Stimulated activated CD4-positive, alpha-beta T cell treated with anti-CD3 and anti-CD28 coated beads, Interleukin-12 subunit alpha, Interleukin-12 subunit beta, amount 100 ng/mL, for 24 hours (primary cell): ENCODE measurements at places on chromosomes 2 and 18.

DNA sequence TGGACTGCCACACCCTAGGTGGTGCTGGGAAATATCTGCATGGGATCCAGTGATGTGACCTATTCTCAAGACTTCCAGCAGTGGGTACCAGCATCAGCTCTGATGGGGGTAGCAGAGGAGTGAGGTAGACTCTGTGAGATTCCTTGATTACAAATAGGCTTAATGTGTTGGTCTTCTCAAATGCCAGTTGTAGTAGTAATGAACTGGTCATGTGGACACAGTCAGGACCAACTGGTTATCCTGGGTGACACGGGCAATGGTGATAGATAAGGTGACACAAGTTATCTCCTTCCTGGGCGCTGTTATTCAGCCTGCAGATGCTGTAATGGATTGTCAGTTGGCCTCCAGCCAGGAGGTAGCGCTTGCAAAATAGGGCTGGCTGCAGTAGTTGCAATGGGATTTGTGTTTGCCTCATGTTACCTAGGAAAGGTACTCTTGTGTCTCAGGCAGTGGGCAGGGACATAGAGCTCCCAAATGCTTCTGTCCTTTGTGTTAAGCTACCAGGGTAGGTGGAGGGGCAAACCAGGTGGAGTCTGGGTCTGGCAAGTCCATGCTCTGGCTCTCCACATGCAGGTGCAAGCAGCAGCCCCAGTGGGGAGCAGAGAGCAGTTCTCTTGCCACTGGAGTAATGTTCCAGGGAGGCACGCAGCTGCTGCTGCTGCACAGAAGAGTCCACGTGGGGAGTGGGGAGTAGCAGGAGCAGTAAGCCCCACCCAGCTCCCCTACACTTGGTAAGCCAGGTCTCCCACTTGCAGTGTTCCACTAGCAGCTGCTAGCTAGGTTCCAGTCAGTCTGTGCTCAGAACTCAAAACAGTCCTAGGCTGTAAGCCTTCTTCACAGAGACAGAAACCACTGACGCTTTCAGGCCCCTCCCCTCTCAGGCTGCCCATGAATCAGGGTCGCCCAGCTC is 505.4 kb upstream of the DDX18 start:
- DNase-seq: no peak

GRCh38 chr2:43239981-43240765 is 13.8 kb upstream of the ZFP36L2 start:
- no peak for DNase-seq

DNA sequence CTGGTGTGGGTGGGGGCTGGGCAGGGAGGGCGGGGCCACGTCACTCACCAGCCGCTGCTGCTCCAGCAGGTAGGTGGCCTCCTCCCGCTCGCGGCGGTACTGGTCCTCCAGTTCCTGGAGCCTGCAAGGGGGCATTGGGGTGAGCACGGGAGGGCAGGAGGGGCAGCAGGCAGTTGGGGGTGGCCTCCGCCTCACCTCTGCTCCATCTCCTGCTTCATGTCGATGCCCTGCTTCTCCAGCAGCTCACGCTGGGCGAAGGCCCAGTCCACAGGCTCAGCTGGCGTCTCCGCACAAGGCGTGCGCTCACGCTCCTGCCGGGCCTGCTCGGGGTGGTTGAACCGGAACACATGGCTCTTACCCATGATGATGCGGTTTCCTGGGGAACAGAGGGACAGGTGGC is 57.0 kb downstream of the KIF1A start:
- DNase-seq: no peak

DNA sequence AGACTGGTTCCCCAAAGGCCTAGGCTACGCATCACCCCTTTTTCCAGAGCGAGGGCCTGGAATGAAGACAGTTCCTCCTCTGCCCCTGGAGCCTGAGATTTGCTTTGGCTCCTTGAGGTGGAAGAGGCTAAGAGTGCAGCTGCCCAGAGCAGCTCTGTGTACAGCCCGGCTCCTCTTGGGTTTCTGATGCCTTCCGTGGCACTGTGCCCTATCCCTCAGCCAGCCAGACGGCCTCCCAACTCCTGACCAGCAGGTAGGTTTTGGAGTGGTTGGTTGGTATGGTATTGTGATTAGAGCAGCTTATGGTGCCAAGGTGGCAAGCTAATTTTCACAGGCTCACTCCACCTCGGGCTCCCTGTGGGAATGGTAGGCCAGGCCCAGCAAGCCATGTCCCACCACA is 112.2 kb downstream of the TANC1 start:
- DNase-seq: no peak

GRCh38 chr2:10462178-10463083 is 14.3 kb upstream of the ODC1 start:
- no peak for DNase-seq

- no peak for DNase-seq
Measured at GRCh38 chr2:233832414-233832813, 21.9 kb downstream of the HJURP start.
